GM23338 (cell line): ENCODE measurements at places on chromosomes 16 and 17. TPM values are rescaled to one million over a fixed set of nuclear protein-coding genes. Genes with fewer than 3 reads are reported as not detected.

DNA sequence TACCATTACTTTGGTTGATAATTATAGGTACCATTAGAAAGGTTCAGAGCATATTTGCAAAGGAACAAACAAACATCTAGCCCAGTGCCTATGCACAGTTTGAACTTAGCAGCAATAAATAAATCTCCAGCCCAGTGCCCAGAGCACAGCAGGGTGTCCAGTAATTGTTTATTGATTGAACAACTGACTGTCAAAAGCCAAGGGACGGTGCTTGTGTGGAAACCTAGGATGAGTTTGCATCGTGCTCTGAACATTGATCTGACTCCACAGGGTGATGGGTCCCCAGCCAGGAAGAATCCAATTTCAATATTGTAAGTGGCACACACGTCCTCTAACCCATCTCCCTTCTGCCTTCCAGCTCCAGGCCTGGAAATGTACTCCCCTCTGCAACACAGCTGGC, 625.5 kb upstream of the C16orf82 start:
- DNase-seq, result no peak

DNA sequence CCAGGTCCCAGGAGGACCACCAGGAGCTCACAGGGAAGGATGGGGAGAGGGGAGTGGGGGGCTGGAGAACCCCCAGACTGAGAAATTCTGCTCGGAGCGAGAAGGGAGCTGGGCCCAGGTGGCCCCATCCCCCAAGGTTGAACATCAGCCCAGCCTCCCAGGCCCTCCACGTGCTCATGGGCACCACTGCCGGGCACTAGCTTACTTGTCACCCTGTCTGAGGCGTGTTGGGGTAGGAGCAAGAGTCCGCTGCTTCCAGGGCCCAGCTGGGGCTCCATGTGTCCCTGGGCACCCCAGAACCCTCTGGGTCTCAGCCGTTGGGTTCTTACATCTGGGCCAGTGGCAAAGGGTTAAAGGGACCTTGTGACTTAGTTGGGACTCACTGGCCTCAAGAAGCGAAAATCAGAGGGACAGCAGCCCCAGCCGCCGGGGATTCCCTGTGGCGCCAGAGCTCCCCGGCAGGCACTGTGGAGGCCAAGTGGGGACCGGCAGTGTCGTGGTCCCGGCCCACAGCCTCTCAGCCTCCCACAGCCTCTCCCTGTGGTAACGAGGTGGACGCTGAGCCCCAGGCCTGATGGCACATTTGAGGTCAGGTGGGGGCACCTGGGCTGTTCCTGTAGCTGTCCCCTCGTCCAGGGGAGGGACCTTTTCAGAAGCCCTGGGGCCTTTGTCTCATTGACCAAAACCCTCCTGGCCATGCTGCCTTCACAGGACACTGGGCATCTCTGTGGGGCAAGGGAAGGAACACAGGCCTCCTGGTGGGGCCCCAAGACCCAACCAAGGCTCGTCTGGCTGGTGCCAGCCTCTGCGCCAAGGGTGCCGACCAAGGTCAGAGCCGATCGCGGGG, 33.7 kb upstream of the CDH15 start:
- no peak for DNase-seq

- no peak for DNase-seq
Observed at GRCh38 chr17:4364622-4365041, 1.8 kb downstream of the UBE2G1 start.

- no peak for DNase-seq
Observed at GRCh38 chr16:11151885-11152629, 103.9 kb downstream of the SOCS1 start.

- no peak for DNase-seq
Observed at GRCh38 chr16:84614623-84614967, 3.3 kb downstream of the COTL1 start.

Gene TBX6
- 1.1 and 2.3 TPM in 2 replicates for total RNA-seq
